ENCODE measurements at places on chromosomes 11 and 22. TPM values are rescaled to one million over a fixed set of nuclear protein-coding genes. Genes with fewer than 3 reads are reported as not detected.
A peak's percentile ranks its signal among the peaks of the same experiment; 100 is the strongest.

Gene ENTHD1
- total RNA-seq: 0.16 TPM

Gene OTOG
- total RNA-seq: not detected

Gene SYVN1
- 35.1 TPM for total RNA-seq

GRCh38 chr11:1120532-1121330 is 37.0 kb upstream of the MUC5AC start:
- DNase-seq: no peak

GRCh38 chr11:76162336-76163288 is 43.7 kb downstream of the WNT11 start:
- DNase-seq: no peak

DNA sequence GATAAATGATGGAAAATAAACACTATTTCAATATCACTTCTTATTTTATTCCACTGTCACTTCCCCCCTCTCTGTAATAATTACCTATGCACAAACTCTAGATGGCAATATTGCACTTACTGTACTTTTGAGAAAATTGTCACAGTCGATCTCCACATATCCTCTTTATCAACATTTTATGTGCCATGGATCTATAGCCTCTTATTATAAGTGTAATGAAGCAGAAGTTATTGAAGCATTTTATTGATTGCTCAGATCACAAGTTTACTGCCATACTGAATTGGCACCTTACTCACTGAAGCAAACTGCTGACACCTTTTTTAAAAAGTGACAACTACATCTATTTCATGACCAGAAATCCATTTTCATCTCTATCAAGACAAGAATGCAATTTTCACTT is 133.4 kb downstream of the DCDC1 start:
- no peak for DNase-seq

- DNase-seq: no peak
Observed at GRCh38 chr11:64364435-64364834, 5.5 kb downstream of the RPS6KA4 start.

DNA sequence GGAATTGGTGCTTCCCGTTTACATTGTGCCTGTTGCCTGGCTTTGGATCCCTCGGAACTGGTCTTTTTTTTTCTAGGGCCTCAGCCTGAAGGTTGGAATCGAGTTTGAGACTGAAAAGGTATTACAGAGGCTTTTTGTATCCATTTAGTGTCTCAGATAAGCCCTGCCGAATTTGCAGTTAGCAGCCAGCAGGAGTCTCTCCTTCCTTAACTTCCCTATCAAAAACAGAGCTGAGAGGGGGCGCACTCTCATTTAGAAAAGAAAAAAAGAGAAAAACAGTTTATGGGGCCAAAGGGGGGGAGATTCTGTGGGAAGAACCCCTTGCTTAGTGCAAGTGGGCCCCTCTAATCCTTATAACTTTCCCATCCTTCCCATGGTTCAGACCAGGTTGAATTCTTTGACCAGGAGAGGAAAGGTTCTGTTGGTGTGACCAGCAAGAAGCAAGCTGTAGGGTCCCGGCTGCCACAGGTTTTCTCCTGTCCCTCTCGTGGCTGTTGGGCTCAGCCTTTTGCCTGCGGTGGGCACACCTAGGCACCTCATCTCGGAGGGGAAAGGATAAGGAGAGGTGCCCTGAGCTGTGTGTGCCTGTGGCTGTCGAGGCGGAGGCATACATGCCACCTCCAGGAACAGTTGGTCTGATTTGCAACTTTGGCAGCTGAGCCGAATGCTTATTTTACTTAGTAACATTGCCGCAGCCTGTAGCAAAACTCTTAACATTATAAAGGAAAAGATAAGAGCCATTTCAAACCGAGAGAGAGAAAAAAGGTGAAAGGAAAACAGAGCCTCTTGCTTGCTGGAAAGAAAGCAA is 565.0 kb upstream of the CNTN5 start:
- no peak for DNase-seq

DNA sequence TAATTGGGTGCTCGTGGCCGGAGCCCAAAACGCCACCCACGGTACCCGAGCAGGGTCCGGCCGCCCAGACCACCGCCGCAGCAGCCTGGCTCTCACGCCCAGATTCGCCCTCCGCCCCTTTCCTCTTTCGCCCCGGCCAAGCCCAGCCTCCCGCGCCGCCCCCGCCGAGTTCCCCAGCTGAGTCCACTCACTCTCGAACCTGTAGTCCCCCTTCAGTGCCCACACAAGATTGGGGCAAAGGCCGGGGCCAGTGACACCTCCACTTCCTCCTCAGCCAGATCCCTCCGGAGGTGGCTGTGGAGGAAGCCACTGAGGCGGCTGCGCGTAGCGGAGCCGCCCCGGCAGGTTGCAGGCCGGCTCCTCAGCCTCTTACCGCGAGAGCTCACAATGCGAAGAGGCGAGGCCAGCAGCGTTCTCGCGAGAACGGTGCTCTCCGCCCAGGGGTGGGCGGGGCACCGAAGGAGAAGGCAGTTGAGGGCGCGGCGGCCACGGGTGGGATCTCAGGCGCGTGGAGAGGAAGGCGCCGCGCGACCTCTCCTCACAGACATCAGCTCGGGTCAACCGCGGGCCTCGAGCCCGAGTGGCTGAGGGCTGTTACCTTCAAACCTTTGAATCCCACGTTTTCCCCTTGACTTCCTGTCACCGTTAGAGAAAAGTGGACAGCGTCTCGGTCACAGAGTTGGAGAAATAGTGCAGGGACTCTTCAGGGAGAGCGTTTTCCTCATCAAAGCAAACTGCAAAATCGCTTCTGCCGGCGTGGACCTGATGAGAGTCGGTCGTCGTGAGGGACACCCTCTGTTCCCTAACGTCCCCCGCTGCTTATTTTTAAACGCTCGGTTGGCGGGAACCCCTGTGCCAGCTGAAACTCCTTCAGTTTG is at the start of gene BTBD10:
BTBD10 (minus strand) TSS at position 322 of the 878 bp plus-strand sequence. CDS start 18,098 bp downstream, outside the sequence.
- DNase-seq: peak; percentile 91

DNA sequence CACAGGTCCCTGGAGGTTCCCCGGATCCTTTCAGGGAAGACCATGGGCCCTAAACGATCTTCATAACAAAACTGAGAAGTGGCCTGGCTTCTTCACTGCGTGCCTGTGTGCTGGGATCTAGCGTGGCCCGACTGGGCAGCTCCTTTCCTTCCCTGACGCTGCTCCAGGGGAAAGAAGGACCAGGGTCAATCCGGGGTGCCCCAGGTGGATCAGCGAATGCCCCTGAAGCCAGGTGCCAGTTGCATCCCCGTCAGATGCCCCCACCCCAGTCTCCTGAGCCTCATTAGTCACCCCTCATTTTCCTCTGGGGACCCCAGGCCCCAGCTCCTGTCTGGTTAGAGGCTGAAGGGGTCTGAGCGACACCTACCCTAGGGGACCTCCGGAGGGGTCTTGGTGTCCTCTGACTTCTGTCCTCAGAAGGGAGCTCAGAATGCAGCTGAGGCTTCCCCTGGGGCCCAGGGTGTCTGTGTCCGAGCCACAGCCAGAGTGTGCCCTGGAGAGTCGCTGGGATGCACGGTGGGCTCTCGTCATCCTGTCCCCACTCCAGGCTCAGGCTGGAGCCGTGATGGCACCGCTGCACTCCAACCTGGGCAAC is 18.7 kb upstream of the MUC6 start:
- no peak for DNase-seq

DNA sequence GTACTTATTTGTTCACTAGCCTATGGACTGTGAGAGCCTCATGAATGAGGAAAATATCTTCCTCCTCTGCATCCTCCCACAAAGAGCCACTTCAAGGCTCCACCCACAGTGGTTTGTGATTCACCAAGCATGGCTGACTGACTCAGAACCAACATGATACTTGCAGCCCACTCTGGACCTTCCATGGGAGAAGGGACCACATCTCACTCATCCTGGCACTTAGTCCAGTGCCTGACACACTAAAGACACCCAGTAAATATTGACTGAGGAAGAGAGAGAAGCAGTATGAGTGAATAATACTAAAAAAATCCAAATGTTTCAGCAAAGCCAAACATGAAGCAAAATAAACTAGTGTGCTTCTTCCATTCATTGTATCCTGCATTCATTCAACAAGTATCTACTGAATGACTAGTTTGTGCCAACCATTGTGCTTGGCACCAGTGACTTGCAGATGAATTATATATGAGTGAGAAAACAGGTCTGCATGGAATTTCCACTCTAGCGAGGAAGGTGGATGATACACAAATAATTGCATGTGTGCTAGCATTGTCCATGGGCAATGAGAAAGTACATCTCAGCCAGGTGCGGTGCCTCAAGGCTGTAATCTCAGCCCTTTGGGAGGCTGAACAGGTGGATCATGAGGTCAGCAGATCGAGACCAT is 54.9 kb upstream of the BLID start:
- DNase-seq: no peak

DNA sequence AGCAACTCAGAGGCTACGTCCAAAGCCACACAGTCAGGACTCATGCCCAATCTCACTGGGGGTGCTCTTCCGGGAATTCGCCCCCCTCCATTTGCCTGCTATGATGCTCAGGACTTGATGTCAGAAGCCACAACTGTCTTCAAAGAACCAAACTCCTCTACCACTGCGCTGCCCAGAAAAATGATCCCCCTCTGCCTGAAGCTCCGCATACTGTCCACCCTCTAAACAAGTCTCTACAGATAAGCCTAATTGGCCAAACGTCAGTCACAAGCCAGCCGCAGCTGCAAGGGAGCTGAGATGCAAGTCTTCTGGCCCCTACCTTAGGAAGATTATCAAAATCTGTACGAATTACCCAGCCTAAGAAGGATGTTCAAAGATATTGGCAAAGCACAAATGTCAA is 294.6 kb downstream of the BUD13 start:
- no peak for DNase-seq

- no peak for DNase-seq
Observed at GRCh38 chr11:76209375-76209972, 3.2 kb upstream of the WNT11 start.

DNA sequence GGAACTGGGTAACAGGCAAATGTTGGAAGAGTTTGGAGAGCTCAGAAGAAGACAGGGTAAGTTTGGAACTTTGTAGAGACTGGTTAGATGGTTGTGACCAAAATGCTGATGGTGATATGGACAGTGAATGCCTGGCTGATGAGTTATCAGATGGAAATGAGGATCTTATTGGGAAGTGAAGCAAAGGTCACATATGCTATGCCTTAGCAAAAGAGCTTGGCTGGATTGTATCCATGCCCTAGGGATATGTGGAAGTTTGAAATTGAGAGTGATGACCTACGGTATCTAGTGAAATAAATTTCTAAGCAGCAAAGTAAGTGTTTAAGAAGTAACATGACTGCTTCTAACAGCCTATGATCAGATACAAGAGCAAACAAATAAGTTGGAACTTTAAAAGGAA is 17.8 kb downstream of the BBOX1 start:
- DNase-seq: no peak

DNA sequence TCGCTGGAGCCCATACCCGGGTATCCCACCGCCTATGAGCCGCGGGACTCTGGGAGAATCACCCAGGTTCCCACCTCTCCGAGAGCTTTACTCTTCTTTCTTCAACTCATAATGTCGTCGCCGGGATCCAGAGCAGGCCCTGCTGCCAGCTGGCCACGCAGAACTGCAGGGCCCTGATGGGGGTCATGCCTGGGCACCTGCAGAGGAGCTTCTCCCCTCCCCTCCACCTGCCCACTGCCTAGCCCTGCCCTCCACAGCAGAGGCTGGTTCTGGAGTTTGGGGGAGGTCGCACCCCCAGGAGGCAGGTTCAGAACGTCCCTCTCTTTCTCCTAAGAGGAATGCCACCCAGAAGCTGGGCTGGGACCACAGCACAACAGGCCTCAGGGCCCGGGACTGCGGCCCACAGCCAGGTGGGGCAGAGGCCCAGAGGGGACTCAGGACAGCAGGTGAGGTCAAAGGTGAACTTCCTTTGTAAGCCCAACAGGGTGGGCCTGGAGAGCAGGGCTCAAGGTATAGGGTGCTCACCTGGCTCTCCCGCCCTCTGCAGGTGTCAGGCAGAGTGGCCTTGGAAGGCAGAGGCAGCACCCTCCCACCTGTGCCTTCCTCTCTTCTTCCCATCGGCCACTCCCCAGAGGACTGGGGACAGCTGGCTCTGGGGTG is 1.9 kb downstream of the SLC25A45 start:
- no peak for DNase-seq

GRCh38 chr22:26892166-26893041 is 235.0 kb downstream of the MIAT start:
- no peak for DNase-seq

- no peak for DNase-seq
Observed at GRCh38 chr22:47762141-47762540, 999.7 kb downstream of the TBC1D22A start.

Measured in CD8-positive, alpha-beta memory T cell (primary cell).